CD8-positive, alpha-beta T cell (primary cell): ENCODE measurements at places on chromosomes 3 and 15.

- DNase-seq = no peak
These were observed 182.2 kb downstream of the WDR76 start for GRCh38 chr15:44009038-44009437.

DNA sequence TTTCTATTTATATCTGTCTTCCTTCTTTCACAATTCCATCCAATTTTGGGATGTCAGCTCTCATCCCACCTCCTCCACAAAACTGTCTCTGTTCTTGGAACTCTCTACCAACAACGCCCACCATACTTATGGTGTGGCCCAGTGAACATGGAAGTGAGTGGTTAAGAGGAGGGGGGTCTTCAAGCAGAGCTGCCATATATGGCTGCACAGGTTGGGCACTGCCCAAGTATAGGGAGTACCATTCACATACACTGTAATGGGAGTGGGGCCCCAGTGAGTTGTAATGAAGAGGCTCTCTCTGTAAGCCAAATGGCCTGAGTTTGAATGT lies 7.9 kb upstream of the CAMK1 start:
- no peak for DNase-seq

DNA sequence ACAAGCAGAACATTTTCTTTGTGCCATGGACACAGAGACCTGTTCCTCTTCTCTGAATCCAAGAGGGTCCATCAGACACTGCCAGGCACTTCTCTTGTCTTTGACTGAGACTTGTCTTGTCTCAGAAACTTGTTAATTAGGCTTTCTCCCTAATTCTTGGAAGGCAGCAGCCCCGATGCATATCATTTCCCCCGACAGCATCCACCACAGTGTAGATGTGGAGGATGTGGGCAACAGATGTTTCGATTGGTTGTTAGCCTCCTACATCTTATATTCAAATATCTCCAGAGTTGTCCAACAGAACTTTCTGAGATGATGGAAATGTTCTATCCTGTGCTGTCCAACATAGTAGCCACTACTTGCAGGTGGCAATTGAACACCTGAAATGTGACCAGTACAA lies 15.5 kb downstream of the GASK1A start:
- DNase-seq = no peak

DNA sequence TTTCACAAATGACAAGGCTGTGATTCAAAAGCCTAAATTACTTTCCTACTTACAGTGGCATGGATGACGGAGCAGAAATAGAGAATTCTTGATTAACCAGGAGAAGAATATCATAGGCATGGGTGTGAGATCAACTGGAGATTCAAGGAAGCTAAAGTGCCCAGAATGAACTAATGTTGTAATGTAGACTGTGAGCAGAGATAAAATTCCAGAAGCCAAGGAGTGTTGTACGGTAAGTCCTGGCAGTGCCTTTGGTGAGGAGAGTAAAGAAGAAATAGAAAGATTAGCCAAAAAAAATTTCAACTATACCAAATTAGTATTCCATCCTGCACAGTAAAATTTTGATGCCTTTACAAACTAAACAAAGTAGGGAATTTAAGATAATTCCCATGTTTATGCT lies 75.9 kb downstream of the ZBTB20 start:
- DNase-seq = no peak

DNA sequence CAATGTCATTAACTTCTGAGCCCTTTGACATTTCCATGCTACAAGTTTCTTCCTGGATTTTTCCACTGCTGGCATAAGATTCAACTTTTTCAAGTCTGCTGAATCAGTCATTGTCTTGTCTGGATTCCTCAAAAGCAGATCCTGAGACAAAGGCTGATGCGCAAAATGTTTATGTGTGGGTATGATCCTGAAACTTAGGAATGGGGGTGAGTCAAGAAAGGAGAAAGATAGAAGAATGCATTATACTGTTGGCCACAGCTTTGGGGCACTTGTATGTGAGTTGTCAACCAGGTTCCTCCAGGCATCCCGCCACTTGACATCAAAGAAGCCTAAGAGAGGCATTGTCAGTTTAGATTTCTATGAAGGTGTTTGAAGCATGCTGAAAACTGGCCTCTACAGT lies 50.4 kb downstream of the FOXB1 start:
- no peak for DNase-seq

- DNase-seq = no peak
These were observed 38.2 kb upstream of the HCLS1 start for GRCh38 chr3:121698901-121699300.

- DNase-seq = no peak
These were observed 117.1 kb upstream of the TJP1 start for GRCh38 chr15:29939404-29939803.

GRCh38 chr15:97140216-97140615 lies 809.7 kb downstream of the NR2F2 start:
- no peak for DNase-seq
